ENCODE measurements at places on chromosomes 6 and 20.

DNA sequence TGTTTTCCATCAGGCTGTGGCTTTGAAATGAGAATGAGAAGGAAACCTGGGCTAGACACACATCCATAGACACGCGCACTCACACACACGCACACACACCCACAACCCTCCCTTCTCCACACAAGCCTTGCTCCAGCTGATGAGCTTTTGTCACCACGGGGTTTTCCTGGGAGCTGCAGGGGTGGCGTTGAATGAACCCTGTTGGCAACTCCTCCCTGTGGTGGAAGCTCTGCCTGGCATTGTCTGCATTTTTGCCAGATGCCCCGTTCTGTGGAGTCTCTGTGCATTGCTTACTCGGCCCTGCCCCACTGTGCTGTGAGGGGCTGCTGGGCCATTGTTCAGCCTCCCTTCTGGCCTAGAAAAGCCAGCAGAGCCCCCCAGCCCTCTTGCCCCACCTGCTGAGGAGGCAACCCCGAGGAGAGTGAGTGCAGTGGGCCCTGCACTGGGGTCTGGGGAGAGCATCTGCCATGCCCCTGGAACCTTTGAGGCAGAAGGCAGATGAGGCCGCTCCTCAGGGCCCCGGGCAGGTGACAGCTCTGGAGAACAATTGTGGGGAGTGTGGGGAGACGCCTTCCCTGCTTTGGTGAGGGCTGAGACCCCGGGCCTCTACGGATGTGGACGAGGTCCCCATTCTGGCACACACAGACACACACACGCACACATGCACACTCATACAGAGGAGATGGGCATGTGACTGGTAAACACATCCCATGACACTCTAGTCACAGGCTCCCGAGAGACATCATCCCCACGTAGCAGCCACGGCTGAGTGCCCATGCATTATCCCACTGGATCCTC, 9.9 kb downstream of the ADIG start:
- DNase-seq = no peak

DNA sequence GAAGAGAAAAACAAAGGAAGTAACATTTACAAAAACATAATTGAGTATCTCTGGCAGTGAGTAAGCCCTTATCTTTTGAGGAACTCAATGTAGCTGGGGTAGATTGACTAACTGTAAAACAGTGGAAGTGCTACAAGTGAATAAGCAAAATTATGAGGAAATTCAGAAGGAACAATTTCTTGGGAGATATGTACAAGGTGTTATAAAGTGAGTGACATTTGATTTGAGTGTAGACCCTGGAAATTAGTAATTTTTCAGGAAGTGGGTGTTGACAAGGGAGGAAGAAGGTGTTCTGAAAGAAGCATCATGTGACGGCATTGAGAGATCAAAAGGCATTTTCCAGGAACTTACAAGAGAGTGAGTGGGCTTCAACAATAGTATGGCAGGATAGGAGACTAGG, 22.2 kb downstream of the XRN2 start:
- no peak for DNase-seq

GRCh38 chr6:36079601-36080000, 50.7 kb upstream of the MAPK13 start:
- DNase-seq = no peak

- no peak for DNase-seq
These were observed 22.6 kb downstream of the SNX9 start for GRCh38 chr6:157845493-157846259.

DNA sequence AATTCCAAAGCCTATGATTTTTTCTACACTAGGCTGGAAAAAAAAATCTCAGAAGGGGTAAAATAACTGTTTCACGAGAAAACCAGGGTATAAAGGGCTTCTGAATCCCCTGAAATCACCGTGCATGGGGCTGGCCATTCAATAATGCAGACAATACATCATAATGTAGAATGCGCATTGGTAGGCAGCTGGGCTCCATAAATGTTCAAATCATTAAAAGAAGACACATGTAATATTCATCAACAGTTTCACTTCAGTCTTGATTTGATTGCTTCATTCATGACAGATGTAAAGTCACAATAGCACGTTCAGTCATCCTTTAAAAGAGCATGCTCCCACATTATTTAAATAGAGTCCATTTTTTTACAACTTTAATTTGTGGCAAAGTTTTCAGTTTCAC, 20.5 kb downstream of the PTCHD4 start:
- no peak for DNase-seq

GRCh38 chr6:143397227-143398222, 53.0 kb downstream of the ADAT2 start:
- DNase-seq = peak; percentile 45

GRCh38 chr6:5274231-5274630, 12.9 kb downstream of the FARS2 start:
- DNase-seq = peak; percentile 10

- DNase-seq = no peak
These were observed 36.1 kb downstream of the DSE start for GRCh38 chr6:116406678-116407345.

DNA sequence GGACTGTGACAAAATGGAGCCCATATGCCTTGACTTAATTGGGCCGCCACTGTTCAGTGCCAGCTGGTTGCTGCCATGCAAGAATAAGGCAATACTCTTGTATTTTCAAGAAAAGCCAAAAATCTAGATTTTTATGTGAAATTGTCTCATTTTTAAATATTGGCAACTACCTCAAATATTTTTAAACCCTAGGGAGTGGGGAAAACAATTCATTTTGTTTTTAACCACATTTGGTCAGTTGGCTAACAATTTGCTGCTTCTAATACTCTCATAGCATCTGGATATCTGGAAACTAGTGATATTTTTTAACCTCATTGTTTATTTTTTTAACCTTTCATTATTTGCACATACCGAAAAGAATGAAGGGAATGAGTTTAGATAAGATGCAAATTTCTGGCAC, 91.0 kb downstream of the EYA2 start:
- DNase-seq = no peak

DNA sequence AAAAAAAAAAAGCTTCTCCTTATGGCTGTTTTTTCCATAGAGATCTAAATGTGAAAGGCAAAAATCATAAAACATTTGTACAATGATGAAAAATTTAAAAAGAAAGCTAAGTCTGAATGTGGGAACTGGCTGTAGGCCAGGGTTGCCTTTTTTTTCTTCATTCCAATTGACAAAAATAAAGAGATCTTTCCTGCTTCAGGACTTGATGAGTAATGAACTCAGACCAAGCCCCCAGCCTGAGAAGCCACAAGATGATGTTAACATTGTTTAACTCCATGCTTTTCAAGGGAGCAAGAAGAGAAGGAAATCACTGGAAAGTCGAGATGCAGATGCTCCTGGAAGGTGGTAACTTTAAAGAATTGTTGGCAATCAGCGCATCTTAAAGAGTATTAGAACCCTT, 41.4 kb downstream of the TRMT6 start:
- no peak for DNase-seq

DNA sequence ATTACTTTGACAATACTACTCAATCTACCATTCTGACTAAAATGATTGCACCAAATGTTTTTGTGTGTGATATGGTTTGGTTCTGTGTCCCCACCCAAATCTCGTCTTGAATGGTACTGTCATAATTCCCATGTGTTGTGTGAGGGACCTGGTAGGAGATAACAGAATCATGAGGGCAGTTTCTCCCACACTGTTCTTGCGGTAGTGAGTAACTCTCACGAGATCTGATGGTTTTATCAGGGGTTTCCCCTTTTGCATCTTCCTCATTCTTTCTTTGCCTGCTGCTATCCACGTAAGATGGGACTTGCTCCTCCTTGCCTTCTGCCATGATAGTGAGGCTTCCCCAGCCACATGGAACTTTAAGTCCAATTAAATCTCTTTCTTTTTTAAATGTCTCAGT, 20.8 kb downstream of the SYCP2 start:
- DNase-seq = no peak

DNA sequence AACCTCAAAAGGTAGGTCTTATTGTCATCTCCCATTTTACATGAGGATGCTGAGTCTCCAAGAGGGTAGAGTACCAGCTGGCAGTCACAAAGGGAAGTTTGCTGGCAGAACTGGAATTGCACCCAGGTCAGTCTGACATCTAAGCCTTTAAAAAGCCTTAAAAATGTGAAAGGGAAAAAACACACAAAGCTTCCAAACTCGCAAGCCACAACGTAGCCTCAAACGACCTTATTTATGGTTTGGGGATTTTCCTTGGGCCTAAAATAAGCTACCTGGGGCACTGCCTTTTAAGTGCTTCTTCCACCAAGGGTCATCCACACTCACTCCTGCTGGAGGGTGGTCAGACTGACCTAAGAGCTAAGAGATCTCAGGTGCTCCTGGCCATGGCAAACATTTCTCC, 2.1 kb downstream of the MBOAT1 start:
- DNase-seq = no peak

DNA sequence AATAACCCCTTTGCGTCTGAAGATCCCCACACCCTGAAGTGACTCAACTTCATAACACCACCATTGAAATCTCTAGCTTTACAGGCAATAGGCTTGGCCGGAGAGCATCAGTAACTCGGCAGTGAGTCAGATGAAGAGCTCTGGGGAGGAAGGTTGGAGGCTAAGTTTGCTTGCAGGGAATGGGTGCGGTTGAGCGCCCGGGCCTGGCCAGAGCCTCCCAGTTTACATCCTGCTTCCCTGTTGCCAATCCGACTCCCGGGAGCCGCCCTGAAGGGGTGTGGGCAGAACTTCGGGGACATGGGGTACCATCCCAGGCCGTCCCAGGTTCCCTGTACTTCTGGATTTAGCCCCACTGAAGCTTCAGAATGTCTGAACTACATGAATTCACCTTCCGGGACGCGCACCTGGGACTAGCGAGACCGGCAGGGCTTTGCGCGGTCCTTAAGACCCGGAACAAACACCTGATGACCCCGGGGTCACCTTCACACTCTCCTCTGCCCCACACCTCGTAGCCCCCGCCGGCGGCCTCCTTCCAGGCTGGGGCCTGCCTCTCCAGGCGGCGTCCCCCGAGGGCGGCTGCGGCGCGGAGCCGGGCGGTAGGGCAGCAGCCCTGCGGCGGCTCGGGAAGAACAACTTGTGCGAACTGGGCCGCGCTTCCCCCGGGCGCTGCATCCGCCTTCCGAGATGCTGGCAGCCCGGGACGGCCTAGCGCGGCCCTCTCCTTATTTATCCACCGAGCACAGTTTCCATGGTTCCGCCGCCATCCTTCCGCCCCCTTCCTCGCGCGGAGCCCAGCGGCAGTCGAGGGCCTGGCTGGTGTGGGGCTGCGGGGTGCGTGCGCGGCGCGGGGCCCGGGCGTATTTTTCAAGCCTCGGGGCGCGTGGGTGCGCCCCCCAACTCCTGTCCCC, 56.6 kb upstream of the RREB1 start:
- no peak for DNase-seq

Data from CD4-positive, alpha-beta T cell treated with Interleukin-4 for 4 hours (primary cell).